DMS79 (cell line): ENCODE measurements at places on chromosomes 2 and 18.

DNA sequence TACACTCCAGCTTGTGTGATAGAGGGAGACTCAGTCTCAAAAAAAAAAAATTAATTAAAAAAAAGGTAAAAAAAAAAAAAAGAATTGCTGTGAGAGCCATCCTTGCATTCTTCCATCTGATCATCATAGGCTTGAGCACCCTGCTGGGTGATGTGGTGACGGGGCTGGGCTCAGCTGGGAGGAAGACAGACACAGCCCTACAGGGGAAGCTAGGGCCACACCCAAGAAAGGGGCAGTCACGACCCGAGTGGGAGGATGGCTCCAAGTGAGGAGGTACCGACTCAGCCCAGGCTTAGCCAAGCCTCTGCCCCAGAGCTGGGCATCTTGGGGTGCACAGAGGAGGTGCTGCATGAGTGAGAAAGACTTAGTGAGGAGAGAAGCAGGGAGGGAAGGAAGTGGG lies 165.5 kb downstream of the SH3RF3 start:
- DNase-seq, result no peak

DNA sequence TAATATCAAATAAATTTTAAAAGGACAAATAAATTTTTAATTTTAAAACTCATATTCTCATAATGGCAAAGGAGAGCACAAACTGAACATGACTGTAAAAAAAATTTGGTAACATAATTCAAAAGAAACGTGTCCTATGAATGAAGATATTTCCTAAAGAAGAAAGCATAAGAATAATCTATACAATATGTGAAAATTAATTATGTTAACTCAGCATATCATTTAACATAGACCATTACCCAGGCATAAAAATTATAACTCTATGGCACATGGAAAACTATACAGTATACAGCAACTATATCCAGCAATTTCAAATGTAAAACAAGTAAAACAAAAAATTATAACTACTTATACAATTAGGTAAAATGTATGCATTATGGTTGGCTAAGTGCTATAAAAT lies 288.1 kb downstream of the SUCLG1 start:
- DNase-seq, result no peak

DNA sequence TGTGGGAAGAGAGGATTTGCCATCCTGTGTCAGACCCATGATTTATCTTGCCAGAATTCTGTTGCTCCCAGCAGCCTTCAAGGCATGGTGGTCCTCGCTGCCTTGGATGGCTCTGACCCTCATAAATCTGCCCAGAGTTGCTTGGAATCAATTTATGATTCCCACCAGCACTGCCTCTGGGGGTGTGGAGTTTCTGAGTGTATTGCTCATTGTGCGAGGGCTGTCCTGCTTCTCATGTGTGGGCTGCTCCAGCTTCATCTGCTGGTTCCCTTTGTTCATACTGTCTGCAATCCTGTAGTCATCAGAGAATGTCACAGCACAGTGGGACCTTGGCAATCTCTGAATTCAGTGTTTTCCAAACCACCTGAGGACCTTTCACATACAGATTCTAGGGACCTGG lies 139.8 kb downstream of the CLIP4 start:
- DNase-seq, result no peak

GRCh38 chr2:147623328-147623727 lies 221.5 kb upstream of the ACVR2A start:
- DNase-seq, result no peak

- DNase-seq, result no peak
These were observed 1.3 kb downstream of the B4GALT6 start for GRCh38 chr18:31683106-31683505.

GRCh38 chr2:145038041-145038525 lies 518.2 kb upstream of the ZEB2 start:
- DNase-seq, result no peak

GRCh38 chr2:1685957-1686783 lies 58.1 kb downstream of the PXDN start:
- DNase-seq, result no peak

DNA sequence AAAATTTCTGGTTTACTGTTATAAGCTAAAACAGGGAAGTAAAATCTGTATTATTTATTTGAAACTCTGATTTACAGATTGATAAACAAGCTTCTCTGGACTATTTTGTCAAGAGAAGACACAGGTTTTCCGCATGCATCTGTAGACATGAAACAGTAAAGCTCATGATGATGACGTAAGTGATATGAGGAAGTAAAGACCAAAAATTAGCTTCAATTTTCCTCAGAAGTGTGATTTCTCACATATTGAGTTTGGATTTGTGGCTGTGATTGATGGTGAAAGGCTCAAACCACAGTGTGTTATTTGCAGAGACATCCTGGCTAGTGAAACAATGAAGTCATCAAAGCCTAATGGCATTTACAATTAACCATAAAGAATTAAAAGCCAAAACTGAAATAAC lies 12.6 kb upstream of the LONRF2 start:
- DNase-seq, result no peak

GRCh38 chr18:703213-703967 lies 9.0 kb downstream of the ENOSF1 start:
- DNase-seq, result no peak

GRCh38 chr2:68302281-68302875 lies 17.4 kb downstream of the CNRIP1 start:
- DNase-seq, result no peak

DNA sequence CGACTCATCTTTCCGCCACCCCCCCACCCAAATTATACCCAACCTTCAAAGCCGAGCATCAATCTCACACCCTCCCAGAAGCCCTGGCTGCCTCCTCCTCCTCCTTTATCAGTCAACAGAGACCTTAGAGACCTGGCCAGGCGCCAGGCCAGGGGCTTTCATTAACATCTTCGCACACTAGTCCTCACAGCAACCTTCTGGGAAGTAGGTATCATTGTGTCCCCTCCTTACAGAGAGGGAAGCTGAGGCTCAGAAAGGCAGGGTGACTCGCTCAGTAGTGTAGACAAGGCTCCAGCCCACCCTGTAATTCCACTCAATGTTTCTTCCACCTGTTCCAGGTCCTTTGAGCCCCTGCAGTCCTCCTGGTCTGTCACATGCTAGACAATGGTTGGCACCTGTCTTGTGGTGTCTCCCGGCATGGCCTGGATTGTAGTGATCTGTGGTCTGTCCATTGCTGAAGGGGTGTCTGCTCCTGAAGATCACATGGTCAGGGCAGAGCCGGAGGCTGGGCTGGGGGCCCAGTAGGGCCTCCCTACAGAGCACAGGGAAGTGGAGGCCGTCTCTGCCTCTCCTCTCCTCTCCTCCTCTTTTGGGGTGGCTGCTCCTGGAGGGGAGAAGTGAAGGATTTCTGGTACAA lies 36.0 kb downstream of the KLHL29 start:
- DNase-seq, result no peak
